ENCODE measurements at places on chromosomes 11 and 22.

DNA sequence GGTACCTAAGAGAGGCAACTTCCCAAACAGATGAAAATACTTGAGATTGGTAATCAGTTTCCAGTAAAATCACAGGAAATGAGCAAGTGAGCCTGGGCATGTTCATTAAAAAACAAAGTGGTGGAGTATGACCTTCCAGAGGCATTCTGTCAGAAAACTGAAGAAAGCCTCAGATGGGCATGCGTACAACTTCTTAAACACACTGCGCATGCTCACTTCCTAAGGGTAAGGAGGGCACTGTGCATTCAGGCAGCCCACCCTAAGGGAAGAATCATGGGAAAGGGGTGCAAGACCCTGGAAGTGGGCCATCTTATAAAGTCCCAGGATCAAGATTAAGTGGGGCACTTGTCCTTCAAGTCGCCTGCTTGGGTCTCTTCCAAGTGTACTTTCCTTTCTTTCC is 4.0 kb downstream of the OR52K2 start:
- no peak for DNase-seq

- DNase-seq, result peak; percentile 63
Observed at GRCh38 chr11:74388678-74389327, 9.4 kb downstream of the PGM2L1 start.

DNA sequence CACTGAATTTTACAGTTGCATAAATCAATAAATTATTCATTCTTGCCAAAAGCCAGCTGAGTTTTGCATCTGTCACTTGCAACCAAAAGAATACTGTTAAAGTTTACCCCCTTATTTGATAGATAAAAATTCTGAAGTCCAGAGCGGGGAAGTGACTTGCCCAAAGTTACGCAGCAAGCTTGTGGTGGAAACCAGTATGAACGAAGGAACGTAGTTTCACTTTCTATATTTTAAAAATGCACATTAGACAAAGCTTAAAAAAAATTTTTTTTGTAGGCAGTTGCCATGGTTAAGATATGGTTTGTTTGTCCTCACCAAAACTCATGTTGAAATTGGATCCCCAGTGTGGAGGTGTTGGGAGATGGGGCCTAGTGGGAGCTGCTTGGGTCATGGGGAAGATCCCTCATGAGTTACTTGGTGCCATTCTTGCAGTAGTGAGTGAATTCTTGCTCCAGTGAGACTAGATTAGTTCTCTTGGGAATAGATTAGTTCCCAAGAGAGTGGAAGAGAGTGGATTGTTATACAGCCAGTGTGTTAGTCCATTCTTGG is 46.3 kb upstream of the SEZ6L start:
- no peak for DNase-seq

GRCh38 chr22:49751966-49752597 is 75.6 kb downstream of the BRD1 start:
- DNase-seq, result no peak

- DNase-seq, result no peak
Observed at GRCh38 chr11:65787649-65788622, 1.1 kb downstream of the OVOL1 start.

DNA sequence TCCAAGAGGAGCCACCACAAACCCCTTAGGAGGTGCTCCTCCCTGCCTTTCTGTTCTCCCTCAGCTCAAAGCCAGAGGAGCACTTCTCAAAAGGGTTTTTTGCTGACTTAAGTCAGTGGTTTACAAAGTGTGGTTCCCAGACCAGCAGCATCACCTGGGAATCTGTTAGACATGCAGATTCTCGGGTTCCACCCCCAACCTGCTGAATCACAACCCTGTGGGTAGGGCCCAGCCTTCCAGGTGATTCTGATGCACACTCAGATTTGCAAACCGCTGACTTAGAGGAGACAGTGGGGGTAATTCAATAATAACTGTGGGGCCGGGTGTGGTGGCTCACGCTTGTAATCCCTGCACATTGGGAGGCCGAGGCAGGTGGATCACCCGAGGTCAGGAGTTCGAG is 22.8 kb downstream of the CREB3L1 start:
- no peak for DNase-seq

- DNase-seq, result no peak
Observed at GRCh38 chr11:1281326-1281973, 28.0 kb downstream of the TOLLIP start.

DNA sequence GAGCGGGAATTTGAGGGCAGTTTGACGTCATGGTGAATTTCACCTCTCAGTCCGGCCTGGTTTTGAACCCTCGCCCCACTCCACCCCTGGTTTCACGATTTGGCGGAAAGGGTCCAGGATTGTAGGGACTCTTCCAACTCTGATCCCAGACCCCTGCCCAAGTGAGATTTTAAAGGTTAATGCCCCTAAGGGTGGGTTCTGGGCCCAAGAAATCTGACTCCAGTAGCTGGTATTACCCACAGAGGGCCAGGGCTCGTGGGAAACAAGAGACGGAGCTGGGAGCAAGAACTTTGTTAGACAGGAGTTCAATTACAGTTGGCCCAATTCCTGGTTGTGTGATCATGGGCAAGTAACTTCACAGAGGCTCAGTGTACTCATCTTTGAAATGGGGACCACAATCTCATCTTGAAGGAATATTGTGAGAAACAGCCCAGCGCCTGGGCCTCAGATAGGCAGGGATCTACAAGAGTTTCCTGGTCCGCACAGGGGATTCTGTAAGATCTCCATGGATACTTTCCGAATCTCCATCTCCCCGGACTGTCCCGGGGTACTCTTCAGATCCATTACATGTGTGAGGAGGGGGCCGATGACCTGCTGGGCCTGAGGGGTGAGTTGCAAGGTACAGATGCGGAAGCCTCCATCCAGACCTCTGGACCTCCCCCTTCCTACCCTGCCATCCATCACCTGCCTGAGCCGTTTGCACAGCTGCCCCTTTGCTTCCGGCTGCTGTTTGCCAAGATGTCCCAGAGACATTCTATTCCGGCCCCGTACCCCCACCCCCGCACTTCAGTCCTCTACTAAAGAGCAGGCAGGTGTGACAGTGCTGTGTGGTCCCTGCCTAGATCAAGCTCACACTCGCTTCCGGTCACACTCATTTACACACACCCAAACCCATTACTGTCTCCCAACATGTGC is 687 bp upstream of the CALCA start:
- DNase-seq, result no peak

DNA sequence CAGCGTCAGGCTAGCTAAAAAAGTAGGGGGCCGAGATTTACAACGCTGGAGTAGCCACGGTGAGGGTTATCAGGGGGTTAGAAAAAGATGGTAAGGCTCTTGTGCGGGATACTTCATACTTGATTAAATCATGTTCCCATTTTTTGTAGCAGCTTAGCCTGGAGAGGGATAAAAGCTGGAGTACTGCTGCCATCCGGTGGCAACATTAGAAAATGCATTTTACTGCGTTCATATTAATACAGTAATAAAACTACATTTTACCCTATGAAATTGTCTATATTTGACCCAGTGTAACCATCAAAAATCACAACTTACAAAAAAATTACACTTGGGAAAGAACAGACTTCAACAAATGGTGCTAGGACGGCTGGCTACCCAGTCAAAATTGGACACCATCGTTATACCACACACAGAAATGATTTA is 17.3 kb downstream of the RPUSD4 start:
- no peak for DNase-seq

- no peak for DNase-seq
Observed at GRCh38 chr22:44658311-44658953, 43.6 kb upstream of the PRR5 start.

GRCh38 chr11:111370902-111371578 is 8.0 kb downstream of the POU2AF1 start:
- no peak for DNase-seq

DNA sequence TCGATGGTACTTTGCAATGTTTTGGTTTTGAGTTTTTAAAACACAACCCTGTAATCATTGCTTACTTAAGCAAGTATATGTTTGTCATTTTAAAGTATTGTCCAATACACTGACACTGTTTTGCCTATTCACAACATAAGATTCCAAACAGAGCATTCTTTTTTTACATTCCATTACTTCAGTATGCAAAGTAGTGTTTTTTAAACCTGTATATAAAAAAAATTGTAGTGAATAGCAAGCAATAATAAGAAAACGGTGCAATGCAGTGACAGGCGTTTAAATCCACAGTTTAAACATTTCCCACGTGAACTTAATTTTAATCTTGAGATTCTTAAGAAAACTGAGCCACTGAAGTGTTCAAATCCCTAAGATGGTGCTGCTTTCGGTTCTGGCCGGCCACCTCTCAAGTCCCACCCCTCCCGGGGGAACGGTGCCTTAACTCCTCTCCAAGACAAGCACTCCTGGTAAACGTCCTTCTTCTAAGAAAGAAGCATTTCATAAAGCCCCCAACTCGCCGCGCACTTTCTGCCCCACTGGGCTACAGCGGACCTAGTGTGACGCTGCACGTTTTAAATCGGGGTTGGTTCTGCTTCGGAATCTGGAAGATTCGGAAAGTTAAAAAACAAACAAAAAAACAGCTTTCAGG is 2.9 kb downstream of the PGR start:
- no peak for DNase-seq

DNA sequence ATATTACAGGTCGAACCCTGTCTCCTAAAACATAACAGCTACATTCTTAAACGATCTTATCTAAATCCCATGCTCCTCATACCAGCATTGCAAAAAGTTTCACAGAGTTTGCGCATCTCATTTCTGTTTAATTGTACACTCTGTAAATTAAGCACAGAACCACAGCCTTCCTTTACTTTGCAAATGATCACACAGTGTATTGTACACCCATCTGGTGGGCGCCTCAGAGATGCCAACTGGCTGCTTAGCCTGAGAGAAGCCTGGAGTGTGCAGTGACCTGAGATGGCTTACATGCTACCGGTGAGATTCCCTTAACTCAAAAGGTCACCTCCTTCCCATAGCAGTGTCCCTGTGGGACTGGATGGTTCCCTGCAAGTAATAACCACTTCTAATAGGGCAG is 1077.3 kb downstream of the OPCML start:
- DNase-seq, result no peak

- no peak for DNase-seq
Observed at GRCh38 chr11:59208956-59209355, 3.8 kb downstream of the MPEG1 start.

GRCh38 chr22:37514526-37515051 is 4.6 kb downstream of the CARD10 start:
- DNase-seq, result no peak

DNA sequence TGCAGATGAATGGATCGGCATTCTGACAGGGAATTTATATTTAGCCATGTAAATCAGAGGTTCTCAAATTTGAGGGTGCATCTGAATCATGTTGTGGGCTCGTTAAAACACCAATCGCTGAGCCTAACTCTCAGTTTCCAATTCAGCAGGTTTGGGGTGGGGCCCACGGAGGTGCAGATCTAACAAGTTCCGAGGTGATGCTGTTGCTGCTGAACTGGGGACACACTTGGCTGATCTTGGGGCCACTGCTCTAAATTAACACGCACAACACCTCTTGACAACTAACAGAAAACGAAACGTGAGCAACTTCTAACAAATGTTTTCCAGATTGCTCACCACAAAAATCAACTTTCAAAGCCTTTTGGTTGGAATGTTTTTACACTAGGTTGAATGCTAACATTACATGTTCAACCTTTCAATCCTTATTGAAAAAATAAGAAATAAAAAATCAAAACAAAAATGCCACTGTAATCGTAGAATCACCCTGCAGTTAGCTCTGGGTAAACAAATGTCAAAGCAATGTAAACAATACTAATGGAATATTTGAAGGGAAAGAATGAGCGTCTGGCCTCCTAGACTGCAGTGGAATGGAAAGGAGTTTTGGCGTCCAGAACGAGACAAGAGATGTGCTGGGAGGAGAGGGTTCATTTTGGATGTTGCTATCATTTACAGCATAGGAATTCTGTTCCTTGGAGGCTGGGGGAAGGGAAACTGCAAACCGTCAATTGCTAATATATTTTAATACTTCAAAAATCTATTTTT is 68.3 kb upstream of the SLC6A5 start:
- DNase-seq, result no peak

- DNase-seq, result no peak
Observed at GRCh38 chr22:29788339-29789279, 21.4 kb downstream of the UQCR10 start.

- no peak for DNase-seq
Observed at GRCh38 chr22:50151571-50152537, 18.7 kb upstream of the PANX2 start.

- no peak for DNase-seq
Observed at GRCh38 chr11:18491924-18492323, 34.8 kb downstream of the TSG101 start.

DNA sequence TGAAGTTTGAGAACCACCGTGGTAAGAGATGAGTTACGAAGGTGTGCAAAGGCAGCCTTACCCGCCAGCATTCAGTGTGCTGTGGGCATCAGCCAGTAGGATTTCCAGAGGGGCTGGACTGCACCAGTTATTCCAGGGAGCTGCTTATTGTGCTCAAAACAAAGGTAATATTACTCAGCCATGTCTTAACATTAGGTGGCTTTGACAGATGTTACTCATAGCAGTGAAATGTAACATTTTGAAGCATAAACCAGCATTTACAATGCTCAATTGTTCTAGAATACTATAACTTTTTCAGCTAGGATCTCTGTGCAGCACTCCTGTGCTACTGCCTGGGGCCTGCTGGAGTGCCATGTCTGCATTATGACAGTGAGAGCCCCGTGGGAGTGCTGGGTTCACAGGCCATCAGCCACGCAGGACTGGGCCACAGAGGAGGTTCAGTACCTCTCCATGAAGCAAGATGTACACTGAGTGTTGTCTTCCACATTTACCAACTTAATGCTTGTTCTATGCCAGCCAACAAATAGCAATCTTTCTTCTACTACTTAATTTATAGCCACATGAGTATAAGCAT is 238.1 kb downstream of the CADM1 start:
- DNase-seq, result no peak

DNA sequence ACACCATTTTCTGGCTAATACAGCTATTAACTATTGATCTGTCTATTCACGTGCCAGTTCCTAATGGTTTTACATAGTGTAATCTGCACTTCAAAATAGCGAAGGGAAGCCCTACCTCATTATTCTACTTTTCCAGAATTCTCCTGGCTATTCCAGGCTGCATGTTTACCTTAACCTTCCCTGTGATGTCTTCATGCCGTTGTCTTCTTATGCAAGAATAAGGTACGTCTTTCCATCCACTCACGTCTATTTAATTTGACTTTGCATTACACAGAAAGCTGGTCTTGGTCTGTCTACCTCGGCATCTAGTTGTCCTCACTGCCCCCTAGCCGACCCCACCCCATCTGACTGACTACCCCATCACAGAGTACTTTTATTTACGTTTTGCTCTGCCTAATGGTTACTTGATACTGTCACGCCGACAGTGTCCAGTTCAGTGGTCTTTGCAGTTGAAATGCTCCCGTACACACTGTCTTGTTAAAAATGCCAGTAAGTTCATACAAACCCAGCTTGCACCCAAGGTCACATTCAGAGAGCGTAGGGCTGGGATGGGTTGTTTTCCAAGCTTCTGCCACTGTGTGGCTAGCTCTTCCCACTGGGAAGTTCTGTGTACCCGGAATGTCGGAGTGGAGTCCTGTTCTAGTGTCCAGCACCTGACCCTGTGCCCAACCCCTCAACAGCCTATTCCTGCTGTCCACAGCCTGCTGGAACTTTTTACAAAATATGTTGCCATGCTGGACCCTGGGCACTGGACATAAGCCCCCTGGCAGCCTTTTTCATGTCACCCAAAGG is 15.0 kb downstream of the NEAT1 start:
- DNase-seq, result no peak

- no peak for DNase-seq
Observed at GRCh38 chr22:46026899-46027210, 49.9 kb upstream of the WNT7B start.
